ENCODE measurements at places on chromosomes 2 and 18.

GRCh38 chr2:52404866-52405265 is 1362.7 kb upstream of the CHAC2 start:
- DNase-seq: no peak

- DNase-seq: no peak
Measured at GRCh38 chr18:64234321-64234720, 85.4 kb upstream of the LINC00305 start.

DNA sequence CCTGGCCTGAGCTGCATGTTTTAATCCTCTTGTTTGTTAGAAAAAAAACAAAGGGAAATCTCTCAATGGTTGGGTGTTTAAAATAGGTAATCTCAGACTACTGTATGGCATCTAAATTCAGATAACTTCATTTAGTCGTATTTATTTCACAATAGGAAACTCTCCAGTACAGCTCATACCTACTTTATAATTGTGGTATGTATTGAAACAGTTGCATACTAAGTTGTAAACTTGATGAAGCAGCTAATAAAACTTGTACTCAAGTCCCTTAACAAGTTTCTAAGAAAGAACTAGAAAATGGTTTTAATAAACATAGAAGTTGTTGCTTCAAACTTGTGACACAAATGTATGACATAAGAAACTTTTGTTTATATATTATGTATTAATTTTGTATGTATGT is 334.5 kb downstream of the PTPRM start:
- DNase-seq: no peak

- no peak for DNase-seq
Measured at GRCh38 chr2:231177156-231178025, 21.0 kb upstream of the ARMC9 start.

- no peak for DNase-seq
Measured at GRCh38 chr2:98088261-98088660, 1.3 kb downstream of the VWA3B start.

DNA sequence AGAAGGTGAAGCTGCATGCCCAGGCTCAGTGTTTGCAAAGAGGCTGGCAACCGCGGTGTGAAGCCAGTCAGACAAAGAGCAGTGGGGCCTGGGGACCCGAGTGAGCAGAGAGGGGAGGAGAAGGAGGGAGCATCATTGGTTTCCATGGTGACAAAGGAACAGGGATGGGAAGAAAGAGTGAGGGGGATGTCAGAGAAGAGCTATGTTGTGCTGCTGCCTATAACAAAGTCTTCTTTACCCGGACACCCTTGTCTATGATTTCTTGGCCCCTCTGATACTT is 14.5 kb downstream of the TMEM247 start:
- no peak for DNase-seq

- no peak for DNase-seq
Measured at GRCh38 chr18:61755555-61755954, 137.3 kb downstream of the RNF152 start.

GRCh38 chr2:98470851-98471255 is 26.2 kb downstream of the INPP4A start:
- no peak for DNase-seq

DNA sequence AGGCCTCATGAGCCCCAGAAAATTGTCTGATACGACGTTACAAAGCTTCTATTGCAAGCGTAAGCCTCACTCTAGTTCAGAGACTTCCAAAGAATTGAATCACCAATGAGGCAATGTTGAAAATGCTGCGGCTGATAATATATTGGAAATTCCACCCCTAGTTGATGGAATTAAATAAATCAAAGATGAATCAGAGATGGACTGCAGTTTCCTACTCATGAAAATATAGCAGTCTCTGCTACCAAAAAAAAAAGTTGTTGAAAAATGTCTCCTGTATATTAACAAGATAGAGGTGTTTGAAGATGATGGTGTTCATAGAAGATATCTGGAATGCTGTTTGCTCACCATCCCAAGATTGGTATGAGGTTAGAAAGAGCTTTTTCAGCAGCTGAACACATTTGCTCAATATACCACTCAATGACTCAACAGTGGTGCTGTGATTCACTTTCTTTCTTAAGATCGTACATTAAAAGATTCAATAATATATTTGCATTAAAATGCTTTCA is 99.8 kb upstream of the ARHGAP28 start:
- no peak for DNase-seq

DNA sequence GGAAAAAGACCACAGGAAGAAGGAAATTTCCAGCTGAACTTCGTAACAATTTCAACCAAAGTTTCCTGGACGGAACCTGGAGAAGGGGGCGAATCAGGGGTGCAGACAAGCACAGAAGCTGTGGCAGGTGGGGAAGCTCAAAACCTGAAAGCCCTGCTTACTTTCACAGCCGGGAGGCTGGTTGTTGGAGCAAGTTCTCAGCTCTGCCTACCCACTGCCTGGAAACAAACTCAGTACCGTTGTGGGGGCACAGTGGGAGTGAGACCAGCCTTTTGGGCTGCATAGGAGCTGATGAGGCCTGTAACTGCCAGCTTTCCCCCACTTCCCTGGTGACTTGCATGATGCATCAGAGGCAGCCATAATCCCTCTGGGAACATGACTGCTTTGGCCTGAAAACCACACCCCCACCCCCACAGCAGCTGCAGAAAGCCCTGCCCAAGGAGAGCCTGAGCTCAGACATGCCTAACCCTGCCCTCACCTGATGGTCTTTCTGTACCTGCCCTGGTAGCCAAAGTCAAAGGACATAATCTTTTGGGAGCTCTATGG is 207.0 kb upstream of the VWC2L start:
- DNase-seq: no peak

- no peak for DNase-seq
Measured at GRCh38 chr2:156322686-156323231, 9.8 kb downstream of the NR4A2 start.

DNA sequence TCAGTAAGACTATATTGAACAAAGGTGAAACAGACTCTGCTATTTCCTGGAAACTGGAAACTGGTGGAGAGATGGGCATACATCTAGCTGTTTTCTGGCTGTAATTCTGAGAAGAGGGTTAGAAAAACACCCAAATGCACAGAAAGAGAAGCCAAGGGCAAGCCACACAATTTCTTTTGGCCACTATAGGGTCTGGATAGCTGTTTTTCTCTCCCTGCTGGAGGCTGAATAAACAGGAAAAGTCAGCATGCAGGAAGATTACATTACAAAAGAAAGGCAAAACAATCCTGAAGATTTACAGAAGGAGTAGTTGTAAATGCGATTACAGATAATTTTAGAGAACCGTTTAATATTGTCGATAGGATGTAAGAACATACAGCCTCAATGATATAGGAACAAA is 186.2 kb upstream of the REG3G start:
- DNase-seq: no peak

GRCh38 chr2:74849228-74849892 is 15.4 kb downstream of the HK2 start:
- no peak for DNase-seq

GRCh38 chr18:73879766-73880165 is 267.9 kb downstream of the FBXO15 start:
- no peak for DNase-seq

DNA sequence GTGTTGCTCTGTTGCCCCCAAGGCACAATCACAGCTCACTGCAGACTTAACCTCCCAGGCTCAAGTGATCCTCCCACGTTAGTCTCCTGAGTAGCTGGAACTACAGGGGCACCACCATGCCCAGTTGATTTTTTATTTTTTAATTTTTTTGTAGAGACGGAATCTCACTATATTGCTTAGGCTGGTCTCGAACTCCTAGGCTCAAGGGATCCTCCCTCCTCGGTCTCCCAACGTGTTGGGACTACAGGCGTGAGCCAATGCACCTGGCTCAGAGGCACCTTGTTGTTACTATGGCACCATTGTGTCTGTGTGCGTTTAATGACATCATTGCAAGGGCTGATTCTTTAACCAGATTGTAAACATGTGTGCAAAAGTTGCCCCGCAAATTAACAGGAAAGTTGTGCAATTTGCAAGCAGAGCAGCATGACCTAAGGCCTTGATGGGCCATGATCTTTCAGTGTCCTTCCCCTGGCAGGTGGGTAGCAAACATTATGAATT is 22.6 kb downstream of the TCF23 start:
- DNase-seq: no peak

- no peak for DNase-seq
Measured at GRCh38 chr2:189633392-189633811, 27.9 kb upstream of the ASNSD1 start.

- DNase-seq: no peak
Measured at GRCh38 chr2:28381225-28382180, 11.2 kb upstream of the FOSL2 start.

DNA sequence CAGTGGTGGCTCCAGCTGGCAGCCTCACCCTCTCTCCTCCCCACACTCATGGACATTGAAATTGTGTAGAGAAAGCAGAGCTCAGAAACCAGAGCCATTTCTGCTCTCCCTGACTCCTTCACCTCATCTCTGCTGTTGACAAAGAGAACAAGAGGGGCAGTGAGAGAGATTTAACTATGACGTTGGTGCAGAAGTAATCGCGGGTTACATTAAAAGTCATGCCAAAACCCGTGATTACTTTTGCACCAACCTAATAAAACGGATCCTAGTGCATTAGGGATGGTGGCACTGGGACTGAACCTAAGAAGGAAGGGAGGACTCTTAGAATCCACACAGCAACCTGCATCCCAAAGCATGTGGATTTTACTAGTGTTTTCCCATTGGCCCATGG is 113.3 kb upstream of the CDC42EP3 start:
- no peak for DNase-seq

DNA sequence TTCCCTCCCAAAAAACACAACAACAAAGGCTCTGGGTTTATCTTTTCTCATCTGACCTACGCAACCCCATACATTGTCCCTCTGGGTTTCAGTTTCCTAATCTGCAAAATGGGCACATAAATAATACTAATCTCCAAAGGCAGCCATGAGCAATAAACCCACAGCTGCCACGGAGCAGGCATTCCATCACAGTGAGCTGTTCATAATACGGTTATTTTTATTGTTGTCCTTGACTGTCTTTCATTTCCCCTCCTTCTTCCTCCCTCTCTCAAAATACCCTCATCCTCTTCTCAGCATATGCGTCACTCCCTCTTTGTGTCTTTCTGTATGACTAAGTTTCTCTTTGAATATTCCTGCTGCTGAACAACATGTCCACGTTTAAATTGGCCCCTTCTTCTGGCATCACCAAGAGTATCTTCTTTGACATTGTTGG is 129.8 kb upstream of the CAB39 start:
- no peak for DNase-seq

DNA sequence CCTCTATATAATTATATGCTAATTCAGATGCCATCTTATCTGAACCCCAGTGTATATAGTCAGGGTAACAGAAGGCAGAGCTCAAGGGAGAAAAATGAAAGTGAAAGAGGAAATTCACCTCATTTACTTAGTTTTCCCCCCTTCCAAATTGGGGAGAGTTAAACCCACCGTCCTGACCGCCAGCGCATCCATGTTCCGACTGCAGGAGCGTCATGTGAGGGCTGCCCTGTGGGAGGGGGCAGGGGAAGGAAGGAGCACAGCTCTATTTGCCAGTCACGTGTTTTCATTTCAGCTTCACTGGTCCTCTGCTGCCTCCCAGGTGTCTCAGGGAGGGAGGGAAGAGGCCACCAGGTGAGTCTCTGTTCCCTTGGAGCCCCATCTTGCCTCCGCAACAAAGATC is 13.2 kb downstream of the CNNM4 start:
- no peak for DNase-seq

GRCh38 chr18:11009147-11009546 is 140.2 kb downstream of the PIEZO2 start:
- no peak for DNase-seq

DNA sequence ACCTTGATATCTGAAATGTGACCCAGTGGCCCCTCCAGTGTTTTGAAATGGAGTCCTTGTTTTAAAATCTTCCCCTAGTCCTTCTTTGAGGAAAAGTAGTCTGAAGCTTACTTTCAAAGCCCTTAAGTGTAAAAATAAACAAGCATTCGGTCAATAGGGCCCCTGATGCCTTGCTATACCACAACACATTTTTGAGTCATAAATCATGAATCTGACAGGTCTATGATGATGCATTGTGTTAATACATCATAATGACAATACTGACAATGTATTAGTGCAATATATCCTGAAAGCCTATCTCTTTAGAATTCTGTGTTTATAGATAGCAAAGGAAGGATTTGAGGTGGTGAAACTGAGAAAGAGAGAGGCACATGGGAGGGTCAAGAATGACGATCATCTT is 464.2 kb downstream of the MEIS1 start:
- no peak for DNase-seq

- no peak for DNase-seq
Measured at GRCh38 chr2:233029321-233029720, 3.2 kb upstream of the NEU2 start.

- no peak for DNase-seq
Measured at GRCh38 chr2:200705305-200706041, 106.2 kb upstream of the BZW1 start.

- no peak for DNase-seq
Measured at GRCh38 chr2:60936757-60937156, 55.4 kb downstream of the REL start.

- DNase-seq: no peak
Measured at GRCh38 chr2:124088616-124089015, 63.5 kb downstream of the CNTNAP5 start.

GRCh38 chr18:71011389-71011788 is 722.5 kb downstream of the SOCS6 start:
- DNase-seq: no peak
